Fibroblast of gingiva (primary cell): ENCODE measurements at places on chromosomes 16 and 17.

DNA sequence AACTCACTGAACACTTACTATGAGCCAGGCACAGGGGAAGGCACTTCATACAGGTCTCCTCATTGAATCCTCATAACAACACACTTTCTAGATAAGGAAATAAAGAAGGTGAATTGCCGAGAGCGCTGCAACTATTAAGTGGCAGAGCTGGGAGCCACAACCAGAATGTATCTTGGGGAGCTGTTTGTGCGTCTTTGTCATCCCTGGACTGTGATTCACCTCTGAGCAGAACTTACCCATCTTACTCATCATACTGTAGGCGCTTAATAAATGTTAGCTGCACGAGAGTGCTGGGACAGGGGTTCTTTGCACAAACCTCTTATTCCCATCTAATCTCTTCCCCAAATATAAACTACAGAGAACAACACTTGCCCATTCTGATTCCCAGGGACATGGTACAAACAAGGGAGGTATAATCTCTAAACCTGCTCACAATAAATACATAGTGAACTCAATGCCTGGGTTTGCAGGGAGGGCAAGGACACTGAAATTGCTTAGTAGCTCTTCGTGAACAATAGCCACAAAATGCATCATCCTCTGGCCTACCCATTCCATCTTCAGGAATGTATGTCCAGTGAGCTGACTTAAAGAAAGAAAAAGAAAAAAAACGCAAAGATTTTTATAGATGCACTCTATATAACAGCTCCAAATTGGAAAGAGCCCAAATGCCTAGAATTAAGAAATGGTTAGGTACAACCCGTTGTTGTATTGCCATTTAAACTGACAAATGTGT is 43.0 kb downstream of the MYO18A start:
- no peak for DNase-seq

- no peak for DNase-seq
Observed at GRCh38 chr17:683499-684254, 31.0 kb downstream of the VPS53 start.

- DNase-seq: peak; percentile 24
Observed at GRCh38 chr16:75282466-75283281, 31.2 kb upstream of the BCAR1 start.

DNA sequence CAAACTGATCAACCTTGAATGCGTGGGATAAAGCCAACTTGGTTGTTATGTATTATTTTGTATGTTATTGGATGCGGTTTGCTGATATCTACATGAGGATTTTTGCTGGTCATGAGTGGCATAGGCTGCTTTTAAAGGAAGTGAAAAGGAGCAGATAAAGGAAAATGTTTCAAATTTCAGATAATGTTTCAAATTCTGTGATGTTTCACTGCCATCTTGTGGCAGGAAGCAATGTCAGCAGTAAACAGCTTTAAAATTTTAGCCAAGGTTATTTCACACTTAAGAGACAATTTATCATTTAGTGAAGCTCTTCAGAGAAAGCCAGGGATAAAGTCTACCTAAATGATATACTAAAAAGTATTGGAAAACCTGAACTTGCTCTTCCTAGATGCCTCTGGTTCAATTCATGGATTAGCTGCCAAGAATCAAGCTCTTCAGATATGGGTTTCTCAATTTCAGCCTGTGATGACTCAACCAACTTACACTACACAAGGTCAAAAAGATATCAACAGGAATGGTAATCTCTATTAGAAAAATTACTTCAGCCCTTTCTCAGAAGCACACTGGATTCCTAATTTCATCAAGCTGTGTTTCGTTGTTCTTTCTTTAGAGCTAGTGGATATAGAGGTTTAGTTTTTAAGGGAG is 136.0 kb upstream of the C17orf78 start:
- peak; percentile 26 for DNase-seq

- no peak for DNase-seq
Observed at GRCh38 chr17:50181144-50181543, 15.3 kb downstream of the SGCA start.

DNA sequence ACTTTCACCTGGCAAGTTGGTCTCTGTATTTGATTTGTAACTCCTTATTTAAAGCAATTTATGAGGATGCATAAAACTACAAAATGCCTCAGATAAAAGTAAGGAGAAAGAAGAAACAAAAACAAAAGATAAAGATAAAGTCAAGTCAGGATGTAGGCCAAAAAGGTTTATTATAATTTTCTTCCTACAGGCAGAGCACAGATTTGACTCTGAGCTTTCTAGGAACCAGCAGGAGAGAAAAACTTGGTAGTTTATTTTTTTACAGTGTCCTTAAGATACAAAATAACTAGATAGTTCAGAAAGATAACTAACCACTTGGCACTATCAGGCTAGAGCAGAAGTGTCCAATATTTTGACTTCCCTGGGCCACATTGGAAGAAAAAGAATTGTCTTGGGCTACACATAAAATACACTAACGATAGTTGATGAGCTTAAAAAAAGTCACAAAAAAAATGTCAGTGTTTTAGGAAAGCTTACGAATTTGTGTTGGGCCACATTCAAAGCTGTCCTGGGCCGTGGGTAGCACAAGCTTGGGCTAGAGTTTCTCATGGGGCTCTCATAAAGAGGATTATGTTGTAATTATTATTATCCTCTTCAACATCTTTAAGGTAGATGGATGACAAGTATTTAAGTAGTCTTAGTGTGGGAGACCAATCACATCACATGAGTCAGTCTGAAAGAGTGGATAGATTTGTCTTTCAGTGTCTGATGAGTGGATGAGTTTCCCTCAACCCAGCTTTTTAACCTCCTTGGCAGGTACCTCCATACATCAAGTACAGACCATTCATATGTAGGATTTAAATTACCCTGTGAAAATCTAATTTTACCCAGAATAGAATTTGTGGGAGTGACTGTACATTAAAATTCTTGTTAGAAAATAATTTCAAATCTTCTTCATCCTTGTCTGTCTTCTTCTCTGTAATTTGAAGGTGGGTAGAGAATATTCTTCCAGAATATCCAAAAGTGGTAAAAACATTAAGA is 17.0 kb downstream of the PAFAH1B1 start:
- DNase-seq: no peak

- DNase-seq: no peak
Observed at GRCh38 chr16:19851476-19851875, 33.2 kb downstream of the GPRC5B start.

GRCh38 chr16:2451851-2452320 is 8.0 kb upstream of the TEDC2 start:
- DNase-seq: no peak

DNA sequence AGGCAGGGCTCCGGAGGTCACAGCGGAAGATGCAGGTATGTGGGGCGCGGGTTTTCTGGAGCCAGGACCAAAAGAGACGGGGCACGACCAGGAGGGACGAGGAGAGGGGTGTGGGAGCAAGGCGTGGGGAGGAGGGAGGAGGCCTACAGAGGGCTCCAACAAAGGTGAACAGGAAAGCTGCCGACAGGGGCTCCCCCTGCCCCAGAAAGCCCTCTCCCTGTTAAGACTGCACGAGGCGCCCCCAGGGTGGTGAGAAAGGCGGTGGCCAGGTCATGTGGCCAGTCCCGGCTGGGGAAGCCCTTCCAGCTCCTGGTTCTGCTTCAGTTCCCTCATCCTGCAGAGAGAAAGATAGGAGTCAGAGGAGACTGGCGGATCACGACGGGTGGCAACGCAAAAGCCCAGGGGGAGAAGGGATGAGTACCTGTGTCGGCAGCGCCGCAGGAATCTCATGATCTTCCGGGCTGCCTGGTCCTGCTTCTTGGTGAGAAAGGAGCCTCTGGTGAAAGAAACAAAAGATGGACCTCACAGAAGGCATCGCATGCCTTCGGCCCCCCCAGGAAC is 949 bp upstream of the SPAG7 start:
- DNase-seq: no peak

DNA sequence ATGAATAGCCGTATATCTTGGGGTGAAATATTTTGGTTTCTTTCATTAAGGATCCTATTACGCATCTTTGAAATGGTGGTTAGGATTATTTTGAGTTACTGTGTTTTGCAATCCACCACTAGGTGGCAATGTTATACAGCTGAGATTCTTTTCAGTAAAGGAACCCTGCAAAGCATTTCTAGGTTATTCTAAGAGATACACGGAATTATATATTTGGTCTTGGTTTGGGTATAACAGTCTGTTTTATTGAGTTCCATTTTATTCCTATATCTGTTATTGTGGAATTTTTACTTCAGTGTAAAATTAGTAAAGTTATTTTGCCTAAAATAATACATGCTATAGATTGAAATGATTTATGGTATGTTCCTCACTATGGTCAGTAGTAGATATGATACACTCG is 62.9 kb upstream of the CPHXL start:
- peak; percentile 23 for DNase-seq

DNA sequence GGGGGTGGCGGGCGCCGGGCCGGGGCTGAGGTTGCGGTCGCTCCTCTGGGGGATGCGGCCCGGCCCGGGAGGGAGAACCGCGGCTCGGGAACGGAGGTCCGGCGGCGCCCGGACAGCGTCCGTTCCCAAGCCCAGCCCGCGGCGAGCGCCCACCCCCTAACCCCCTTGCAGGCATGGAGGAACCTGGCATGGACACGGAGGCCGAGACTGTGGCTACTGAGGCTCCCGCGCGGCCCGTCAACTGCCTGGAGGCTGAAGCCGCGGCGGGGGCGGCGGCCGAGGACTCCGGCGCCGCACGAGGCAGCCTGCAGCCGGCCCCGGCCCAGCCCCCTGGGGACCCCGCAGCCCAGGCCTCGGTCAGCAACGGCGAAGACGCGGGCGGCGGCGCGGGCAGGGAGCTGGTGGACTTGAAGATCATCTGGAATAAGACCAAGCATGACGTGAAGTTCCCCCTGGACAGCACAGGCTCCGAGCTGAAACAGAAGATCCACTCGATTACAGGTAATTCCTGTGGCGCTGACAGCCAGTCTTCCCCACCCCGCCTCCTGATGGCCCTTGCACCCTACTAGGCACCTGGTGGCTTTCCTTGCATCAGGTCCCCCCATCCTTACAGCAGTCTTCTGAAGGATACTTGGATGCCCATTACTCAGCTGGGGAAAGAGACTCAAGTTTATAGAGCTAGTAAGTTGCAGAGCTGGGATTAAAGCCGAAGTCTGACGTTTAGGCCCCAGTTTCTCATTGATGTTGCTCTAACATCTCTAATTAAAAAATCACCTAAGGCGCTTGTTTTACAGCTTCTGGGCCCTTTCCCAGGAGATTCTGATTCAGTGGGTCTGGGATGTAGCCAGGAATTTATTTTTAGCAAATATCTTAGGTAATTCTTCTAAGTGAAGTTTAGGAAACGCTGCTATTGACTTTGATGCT is 514 bp downstream of the UBFD1 start:
- peak; percentile 44 for DNase-seq

GRCh38 chr16:71515026-71515425 is 11.2 kb upstream of the CHST4 start:
- DNase-seq: no peak

DNA sequence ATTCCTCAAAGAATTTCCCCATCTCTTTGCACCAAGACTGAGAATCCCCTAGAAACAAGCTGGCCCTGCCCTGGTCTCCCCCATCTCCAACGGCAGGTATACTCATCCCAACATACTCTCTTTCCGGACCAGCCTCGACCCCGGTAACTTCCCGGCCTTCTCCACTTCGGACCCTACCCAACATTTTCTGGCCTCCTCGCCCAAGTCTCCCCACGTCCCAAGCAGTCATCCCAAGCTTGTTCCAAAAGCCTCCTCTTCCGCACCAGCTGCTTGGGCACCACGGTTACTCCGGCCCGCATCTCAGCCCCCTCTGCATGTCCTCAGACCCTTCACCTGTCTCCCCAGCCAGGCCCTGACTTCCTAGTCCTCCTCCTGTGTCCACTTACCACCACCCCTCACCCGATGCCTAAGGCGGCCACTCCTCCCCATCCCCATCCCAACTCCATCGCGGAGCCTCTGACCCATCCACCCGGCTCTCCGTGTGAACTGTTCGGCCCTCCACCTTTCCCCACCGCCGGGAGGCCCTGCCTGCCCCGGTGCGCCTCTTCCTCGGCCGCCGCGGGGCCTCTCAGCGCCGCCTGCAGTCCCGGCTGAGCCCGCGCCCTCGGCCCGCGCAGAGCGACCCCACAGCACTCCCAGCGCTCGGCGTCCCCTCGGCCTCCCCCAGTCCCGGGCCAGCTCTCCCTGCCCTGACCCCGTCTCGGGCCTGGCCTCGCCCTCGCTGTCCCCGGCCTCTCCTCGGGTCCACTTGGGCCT is 994 bp downstream of the PITPNA start:
- no peak for DNase-seq

- DNase-seq: no peak
Observed at GRCh38 chr17:41340934-41341861, 9.4 kb downstream of the KRT33A start.

DNA sequence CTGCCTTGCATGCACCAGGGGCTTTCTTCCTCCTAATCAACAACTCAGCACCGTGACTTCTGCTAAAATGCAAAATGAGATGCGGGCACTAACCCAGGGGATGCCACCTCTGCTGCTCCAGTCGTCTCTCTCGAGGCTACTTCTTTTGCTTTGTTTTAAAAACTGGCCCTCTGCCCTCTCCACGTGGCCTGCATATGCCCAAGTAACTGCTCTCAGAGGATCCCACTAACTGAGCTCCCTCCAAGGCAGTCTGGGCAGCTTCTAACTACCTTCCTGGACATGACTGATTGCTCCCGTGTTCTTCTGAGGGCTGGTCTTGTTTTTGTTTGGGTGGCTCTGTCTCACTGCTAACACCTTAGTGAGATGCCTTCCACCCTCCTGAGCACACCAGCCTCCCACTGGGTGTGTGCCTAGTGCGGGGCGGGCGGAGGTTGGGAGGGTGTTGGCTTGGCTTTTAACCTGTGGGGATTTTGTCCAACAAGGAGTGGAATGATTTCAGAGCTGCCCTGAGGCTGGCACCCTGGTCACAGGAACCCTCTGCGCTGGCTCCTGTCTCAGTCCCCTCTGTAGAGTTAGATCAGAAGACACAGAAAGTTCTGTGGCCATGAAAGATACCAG is 8.9 kb upstream of the LGALS9 start:
- peak; percentile 15 for DNase-seq

GRCh38 chr16:25217921-25218320 is 1.2 kb downstream of the AQP8 start:
- no peak for DNase-seq

GRCh38 chr17:73727941-73728340 is 83.7 kb upstream of the SDK2 start:
- no peak for DNase-seq

DNA sequence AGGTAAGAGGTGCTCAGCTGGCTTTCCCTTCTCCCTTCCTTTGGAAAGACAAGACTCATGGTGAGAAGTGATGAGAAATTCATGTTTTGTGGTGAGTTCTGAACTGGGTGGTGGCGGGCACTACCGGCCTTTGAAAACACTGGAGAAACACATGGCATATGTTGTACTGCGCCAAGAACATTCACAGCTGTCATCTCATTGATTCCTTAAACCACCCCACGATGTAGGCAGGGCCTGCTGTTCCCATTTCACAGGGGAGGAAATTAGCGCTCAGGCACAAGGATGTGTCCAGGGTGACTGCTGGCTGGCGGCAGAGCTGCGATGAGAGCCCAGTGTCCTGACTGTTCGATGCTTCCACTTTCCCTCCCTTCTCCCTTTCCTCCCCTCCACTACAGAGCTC is 1.6 kb upstream of the DOC2B start:
- no peak for DNase-seq
